ENCODE measurements at places on chromosomes 5 and 9.
A peak's percentile ranks its signal among the peaks of the same experiment; 100 is the strongest.

- no peak for DNase-seq
Observed at GRCh38 chr5:73182307-73182706, 9.3 kb downstream of the TMEM174 start.

- DNase-seq = no peak
Observed at GRCh38 chr5:108762660-108763059, 15.0 kb downstream of the FER start.

DNA sequence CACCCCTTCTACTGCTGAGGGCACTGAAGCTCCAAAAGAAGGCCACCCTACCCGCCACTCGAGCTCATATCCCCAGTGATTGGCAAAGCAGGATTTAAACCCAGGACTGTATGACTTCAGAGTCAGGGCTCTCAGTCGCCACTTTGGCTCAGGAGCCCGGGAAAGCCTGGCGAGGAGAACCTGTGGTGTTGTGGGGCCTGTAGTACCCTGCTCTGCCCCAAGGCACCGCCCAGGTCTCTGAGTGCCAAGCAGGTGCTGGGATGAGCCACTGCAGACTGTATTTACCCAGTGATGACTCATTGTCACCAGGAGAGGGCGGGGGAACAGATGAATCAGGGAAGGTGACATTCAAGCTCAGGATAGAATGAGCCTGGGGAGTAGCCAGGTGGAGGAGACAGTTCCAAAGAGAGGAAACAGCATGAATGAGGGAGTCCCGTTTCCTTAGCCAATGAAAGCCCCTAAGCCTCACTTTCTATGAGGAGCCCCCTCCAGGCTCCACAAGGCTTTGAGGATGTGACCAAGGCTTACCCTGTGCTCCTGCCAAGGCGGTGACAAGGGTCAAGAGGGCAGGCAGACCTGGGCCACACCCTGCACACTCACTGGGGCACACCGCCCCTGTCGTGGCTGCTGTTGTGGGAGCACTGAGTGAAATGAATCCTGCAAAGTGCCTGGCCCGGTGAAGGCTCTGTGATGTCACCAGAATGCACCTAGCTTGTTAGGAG is 17.8 kb upstream of the DPM2 start:
- peak; percentile 89 for DNase-seq

DNA sequence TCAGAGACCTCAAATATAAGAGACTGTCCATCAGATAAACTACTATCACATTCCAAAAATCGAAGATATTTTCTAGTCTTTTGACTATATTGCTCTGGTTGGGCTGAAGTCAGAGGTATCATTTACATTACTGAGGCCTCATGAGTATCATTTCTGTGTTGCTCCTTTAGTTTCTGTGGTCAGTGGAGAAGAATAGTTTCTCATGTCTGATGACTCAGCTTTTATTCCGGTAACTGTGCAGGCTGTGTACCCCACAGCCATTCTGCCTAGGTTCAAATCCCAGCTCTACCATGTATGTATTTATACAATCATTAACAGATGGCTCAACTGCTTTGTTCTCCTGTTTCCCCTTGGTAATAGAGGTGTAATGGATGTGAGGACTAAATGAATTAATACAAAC is 179.3 kb downstream of the ALDH1A1 start:
- DNase-seq = no peak

DNA sequence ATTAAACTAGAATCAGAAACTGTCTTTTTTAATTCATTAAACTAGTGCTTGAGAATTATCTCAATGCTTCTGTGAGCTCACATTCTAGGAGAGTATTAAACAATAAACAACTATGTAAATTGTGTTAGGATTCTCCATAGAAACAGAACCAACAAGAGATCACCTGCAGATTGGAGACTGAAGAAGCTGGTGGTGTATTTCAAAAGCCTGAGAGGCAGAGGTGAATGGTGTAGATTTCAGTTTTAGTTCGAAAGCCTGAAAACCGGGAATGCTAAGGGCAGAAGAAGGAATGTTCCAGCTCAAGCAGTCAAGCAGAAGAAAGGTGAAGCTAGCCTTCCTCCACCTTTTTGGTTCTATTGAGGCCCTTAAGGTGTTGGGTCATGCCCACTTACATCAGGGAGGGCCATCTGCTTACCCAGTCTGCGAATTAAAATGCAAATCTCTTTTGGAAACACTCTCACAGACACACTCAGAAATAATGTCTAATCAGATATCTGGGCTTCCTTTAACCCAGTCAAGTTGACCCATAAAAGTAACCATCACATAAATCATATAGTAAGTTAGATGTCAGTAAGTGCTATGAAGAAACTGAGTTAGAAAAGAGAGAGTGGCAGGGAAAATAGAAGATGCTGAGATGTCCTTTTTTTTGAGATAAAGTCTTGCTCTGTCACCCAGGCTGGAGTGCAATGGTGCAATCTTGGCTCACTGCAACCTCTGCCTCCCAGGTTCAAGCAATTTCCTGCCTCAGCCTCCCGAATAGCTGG is 291.5 kb downstream of the ARRDC3 start:
- DNase-seq = no peak

GRCh38 chr5:123659495-123659894 is 147.5 kb downstream of the CSNK1G3 start:
- DNase-seq = no peak

DNA sequence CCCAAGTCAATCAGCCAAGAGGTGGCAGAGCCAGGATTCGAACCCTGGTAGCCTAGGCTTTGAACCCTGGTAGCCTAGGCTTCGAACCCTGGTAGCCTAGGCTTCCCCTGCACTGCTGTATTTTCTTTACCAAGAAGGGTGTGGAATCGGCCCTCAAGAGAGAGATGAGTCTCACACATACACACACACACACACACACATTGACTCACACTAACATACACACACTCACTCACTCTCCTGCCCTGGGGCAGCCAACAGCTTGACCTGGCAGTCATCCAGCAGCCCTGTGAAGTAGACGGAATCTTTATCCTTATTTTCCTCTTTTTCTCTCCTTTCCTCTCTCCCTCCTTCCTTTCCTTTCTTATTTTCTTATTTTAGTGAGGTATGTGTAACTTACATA is 55.4 kb upstream of the RPL26L1 start:
- DNase-seq = no peak

DNA sequence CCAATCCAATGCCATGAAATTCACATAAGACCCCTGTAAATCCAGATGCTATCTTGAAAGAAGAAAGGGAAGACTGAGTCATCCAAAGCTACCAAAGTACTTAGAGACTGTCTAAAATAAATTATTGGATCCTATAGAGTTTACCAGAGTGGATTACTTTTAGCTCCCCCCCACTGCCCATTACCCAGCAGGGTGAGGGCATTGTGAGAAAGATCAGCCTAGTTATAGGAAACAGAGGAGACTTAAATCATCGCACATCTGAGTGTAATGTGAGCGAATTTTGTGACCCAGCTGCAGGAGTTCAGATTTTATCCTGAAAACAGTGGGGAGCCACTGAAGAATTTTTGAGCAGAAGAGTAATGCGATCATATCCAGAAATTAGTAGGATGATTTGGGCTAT is 1.6 kb upstream of the ENHO start:
- no peak for DNase-seq

- DNase-seq = no peak
Observed at GRCh38 chr5:136242611-136243010, 49.6 kb upstream of the SMIM32 start.

DNA sequence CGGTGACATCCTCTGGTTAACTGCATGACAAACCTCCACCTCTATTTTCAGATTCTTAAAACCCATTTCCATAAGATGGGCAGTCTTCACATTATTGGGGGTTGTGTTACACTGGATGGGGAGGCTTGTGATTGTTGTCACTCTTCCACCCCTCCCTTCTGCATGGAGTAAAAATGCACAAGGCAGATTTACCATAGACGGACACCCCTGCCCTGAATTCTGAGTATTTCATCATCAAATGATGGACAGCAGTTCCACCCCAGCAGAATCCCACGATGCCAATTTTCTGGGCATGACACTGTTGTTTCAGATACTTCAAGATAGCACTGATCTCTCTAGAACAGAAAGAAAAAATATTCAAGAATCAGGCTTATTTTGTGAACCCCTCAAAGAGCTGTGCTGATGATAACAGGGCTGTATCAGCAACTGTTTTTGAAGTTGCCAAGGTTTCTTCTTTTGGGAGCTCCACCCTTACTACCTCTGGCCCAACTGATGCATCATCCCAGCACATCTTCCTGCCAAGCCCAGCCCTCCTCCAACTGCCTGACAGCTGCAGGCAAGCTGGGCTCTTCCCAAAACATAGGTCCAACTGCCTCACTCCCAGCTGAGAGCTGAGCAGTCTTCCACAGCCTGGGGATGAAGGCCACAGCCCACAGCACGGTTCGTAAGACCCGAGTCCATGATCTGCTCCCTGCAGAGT is 21.4 kb downstream of the CMBL start:
- DNase-seq = no peak

- DNase-seq = no peak
Observed at GRCh38 chr5:38639377-38640358, 83.2 kb upstream of the LIFR start.

GRCh38 chr5:145835848-145836239 is 702 bp upstream of the PRELID2 start:
- DNase-seq = no peak
